Right renal pelvis (tissue), 4 donors: ENCODE measurements at places on chromosomes 2 and 18.

- DNase-seq: no peak
These were observed 37.7 kb downstream of the BCL11A start for GRCh38 chr2:60515721-60516226.

- DNase-seq: no peak
These were observed 154.8 kb downstream of the TGIF1 start for GRCh38 chr18:3604498-3605408.

DNA sequence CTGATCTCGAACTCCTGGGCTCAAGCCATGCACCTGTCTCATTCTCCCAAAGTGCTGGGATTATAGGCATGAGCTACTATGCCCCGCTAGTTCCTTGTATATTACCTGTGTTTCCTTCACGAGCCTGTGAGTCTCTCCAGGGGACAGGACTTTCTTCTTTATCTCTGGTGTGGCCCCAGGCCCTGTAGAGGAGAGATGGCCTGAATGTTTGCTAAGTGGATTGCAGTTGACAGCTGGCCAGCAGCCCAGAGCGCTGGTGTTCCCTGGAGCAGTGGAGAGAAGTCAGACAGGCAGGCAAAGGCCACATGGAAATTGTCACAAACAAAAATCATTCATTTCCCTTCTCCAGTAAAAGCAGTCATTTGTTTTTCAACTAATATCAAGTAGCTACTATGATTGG, 17.9 kb downstream of the LPIN1 start:
- no peak for DNase-seq

DNA sequence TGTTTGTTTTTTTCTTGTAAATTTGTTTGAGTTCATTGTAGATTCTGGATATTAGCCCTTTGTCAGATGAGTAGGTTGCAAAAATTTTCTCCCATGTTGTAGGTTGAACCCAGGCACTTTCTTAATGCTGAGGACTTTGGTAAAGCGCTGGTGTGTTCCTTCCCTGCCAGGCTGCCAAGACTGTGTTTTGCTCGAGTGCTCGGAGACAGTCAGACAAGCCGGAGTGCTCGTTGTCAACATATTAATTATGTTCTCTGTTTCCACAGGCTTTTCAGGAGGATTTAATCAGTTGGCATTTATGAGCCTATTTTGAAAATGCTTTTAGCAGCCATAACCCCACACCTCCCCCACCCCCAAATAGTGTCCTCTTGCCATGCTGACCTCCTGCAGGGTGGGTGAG, 6.4 kb downstream of the MTCL1 start:
- DNase-seq: no peak

DNA sequence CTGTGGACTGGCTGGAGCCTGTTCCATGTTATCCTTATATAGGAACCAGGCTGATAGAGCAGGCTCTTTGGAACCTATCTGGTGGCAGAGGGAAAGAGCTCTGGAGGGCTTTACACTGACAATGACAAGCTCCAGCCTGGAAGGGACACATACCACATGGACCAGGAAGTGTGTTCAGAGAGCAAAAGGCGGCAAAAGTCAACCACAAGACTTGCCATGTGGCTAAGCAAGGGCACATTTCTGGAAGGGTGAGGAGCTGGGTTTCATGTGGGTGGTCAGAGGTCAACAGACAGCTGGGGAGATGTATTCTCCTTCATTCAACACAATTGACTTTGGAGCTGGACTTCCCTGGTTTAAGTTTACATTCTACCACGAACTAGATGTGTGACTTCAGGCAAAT, 325.2 kb downstream of the DYSF start:
- DNase-seq: no peak

DNA sequence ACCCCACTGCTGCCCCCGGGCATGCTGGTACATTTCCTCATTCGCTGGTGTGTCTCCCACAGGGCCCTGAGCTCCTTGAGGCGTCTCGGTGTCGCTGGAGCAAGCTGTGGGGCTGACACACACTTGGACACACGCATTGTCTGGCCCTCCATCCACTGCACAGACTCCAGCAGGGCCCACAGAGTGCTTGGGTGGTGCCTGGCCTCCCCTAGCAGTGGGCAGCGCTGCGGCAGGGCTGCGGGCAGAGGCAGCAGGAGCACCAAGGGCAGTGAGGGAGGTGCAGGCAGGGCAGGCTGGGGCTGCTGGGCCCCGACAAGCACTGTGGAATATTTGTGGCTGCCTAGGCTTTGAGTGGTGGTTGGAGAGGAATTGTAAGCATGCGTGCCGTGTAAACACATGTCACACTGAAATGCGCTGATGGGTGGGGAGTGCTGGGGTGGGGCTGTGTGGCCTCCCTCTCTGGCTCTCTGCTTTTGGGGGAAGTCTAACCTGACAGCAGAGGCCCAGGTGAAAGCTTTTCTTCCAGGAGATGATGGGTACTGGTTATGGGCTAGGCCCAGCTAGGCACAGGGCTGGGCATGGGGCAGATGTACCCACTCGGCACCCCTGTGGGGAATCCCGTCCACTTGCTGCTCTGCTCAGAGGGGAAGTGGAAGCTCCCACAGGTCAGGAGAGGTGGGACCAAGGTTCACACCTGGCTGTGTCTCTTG, 55.5 kb upstream of the HS6ST1 start:
- no peak for DNase-seq

DNA sequence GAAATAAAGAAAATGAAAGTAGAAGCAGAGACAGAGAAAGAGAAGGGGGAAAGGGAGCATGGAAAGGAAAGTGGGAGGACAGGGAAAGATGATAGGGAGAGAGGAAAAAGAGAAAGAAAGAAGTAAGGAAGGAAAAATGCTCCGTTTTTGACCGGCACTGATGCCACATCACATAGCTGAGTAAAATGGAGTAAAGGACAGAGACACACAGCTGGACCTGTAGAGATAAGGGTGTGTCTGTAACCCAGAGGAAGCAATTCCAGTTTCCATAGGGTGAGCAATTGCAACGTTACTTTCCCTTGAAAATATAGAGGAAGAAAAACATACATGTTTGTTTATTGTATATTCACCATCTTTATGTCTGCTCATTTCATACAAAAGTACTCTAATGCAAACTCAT, 1866.9 kb upstream of the PIK3C3 start:
- no peak for DNase-seq
